AG04450 (cell line): ENCODE measurements at places on chromosomes 7 and 10.

DNA sequence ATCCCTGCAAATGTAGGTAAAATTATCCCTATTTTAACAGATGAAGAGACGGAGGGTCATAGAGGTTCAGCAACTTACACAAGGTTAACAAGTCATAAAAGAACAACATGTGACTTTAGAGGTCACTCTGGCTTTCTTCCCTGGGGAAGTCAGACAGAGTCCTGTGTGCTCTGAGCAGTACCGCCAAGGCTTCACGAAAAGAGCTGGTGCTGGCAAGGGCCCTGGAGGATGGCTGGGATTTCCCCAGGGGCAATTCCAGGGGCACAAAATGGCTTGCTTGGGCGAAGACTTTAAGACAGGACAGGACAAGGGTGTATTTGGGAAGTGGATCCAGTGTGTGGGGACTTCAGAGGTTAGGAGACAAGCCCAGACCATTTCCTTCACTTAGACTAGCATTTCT lies 144.1 kb downstream of the PIP4K2A start:
- DNase-seq = no peak

DNA sequence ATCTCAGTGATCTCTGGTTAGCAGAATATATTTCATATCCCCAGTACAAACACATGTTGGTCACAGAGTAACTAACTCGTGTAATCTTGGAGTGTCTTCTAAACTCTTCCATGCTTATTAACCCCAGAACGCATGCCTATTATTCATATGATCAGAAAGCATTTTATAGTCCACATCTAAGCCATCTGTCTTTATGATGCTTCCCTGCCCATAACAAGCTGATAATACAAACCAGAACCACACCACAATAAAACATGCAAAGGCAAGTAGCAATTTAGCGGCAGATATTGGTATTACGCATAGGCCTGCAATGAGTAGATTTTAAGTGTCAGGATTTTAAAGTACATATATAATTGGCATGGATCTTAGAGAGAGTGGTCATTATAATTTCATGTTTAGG lies 120.0 kb upstream of the PRKCQ start:
- no peak for DNase-seq

- DNase-seq = no peak
Observed at GRCh38 chr7:108430664-108431063, 25.6 kb downstream of the NRCAM start.

- DNase-seq = no peak
Observed at GRCh38 chr7:130878785-130879184, 144.8 kb upstream of the KLF14 start.

- no peak for DNase-seq
Observed at GRCh38 chr10:6280291-6280690, 77.6 kb downstream of the PFKFB3 start.
